ENCODE measurements at places on chromosomes 2 and 18.

- DNase-seq = no peak
These were observed 101.1 kb upstream of the RAB12 start for GRCh38 chr18:8507915-8508705.

- DNase-seq = no peak
These were observed 60.6 kb downstream of the DIPK1C start for GRCh38 chr18:74396171-74397169.

DNA sequence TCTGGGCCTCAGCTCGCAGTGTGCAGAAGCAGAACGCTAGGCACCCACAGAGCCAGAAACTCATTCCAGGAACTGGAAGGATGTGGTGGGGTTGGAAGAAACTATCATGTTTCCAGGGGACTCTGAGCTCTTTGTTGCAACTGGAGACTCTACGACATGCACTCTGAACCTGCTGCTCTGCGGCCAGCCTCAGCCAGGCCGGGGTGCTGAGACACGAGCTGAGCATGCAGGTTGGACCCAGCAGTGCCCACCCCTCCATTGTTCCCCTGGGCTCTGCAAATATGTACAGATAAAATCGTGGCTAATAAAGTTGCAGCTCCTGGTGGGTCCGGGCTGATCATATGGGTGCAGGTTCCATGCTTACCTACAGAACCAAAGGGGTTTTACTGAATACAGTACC, 37.6 kb upstream of the ARL4C start:
- DNase-seq = no peak

GRCh38 chr2:164910101-164910899, 45.0 kb downstream of the SLC38A11 start:
- DNase-seq = peak; percentile 81

DNA sequence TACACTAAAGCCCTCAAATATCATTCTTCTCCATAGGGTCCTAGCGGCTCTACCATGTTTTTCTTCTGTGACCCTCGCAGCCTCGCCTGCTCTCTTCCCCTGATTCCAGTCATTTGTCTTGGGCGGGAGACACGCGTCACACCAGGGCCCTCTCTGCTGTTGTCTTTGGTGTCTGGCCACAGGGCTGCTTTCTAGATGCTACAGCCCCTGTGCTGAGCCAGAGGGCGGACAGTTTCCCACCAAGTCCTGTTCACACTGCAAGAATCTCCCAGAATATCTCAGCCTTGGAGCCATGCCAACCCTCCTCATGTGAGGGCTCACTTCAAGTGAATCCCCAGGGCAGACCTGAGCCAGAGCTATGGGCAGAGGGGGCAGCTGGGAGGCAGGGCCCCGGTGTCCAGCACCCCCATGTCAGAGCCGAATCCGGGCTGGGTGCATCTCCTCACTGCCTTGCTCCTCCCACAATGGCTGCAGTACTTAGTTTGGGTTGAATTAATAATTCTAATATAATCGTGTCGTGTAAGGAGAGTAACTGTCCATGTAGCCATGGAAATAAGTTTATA, 42.1 kb downstream of the DIPK1C start:
- DNase-seq = no peak

- no peak for DNase-seq
These were observed 18.7 kb upstream of the LCLAT1 start for GRCh38 chr2:30428348-30428662.

DNA sequence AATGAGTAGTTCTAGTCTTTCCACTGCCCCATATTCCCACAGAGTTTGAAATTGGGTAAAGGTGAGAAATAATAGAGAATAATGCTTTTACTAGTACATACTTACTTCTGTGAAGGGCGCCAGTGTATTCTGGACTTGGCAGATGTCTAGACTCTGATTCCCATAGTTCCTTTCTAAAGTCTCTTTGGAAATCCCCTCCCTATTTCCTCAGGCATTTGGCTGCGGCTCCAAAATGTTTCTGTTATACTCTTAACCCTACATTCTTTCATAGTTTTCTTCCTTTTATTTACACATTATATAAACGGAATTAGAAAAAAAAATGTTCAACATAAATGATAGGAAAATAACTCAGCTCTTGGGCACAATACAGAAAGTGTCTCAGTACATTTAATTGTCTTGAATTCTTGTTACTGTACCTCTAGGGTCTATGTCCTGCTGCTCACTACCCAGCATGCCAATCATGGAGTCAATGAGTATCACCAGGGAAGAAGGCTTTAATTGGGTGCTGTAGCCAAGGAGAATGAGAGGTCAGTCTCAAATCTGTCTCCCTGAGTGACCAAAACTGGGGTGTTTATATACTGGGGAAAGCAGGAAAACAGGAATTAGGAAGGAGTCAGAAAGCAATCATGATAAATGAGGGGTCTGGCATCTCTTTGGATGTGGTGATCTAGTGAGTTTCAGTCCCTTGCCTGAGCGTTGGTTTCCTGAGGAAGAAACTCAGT, 147.8 kb upstream of the MMADHC start:
- DNase-seq = no peak

GRCh38 chr18:74453642-74454198, 3.4 kb downstream of the DIPK1C start:
- DNase-seq = no peak

DNA sequence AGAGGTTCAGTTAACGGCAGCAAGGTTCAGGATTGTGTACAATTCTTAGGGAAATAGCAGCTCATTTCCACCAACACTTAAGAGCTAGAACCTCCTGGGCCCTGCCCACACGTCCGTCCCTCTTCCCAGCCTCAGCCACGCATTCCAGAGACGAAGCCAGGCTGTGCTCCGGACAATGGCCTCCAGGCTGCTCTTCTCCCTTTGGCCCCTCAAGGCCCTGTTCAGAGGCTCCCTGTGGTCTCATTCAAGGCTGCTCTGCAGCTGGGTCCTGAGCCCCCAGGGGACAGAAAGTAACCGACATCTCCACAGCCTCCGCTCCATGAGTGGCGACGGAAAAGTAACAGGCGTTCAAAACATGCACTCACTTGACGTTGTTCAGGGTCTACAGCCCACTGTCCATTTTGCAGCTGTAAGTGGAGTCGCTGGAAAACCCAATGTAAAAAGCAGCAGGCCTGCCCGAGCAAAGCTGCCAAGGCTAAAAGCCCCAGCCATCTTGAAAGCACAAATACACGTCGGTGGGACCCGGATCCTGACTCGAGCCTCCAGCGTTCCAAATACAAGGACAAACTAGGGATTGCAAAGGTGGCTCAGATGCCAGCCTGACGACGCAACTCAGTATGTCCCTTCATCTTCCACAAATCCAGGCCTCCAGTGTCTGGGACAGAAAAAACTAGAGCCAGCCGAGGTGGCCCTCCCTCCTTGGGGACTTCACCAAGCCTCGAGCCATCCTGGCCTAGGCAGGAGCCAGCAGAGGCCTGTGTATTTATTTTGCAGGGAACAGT, 76.9 kb downstream of the NDUFA10 start:
- DNase-seq = no peak

DNA sequence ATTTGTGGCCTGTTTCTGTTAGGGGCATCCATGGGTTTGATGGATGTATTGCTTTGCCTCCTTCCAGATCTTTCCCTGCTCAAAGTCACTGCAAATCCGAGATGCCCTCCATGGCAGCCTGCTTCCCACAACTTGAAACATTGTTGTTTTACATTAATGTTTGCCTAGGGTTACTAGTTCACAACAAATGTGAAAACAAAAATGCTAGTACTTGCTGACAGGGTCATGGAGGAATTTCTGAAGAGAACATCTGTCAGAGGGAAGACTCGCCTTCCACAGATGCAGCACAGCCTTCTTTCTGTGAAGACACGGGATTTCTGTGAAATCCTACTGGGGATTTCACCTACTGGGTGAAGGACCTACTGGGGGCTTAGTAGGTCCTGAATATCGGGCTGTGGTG, 260.0 kb upstream of the FN1 start:
- DNase-seq = no peak

- no peak for DNase-seq
These were observed 70.0 kb downstream of the ACOXL start for GRCh38 chr2:110802208-110802932.

- DNase-seq = no peak
These were observed 40.4 kb downstream of the KIDINS220 start for GRCh38 chr2:8796878-8797550.

DNA sequence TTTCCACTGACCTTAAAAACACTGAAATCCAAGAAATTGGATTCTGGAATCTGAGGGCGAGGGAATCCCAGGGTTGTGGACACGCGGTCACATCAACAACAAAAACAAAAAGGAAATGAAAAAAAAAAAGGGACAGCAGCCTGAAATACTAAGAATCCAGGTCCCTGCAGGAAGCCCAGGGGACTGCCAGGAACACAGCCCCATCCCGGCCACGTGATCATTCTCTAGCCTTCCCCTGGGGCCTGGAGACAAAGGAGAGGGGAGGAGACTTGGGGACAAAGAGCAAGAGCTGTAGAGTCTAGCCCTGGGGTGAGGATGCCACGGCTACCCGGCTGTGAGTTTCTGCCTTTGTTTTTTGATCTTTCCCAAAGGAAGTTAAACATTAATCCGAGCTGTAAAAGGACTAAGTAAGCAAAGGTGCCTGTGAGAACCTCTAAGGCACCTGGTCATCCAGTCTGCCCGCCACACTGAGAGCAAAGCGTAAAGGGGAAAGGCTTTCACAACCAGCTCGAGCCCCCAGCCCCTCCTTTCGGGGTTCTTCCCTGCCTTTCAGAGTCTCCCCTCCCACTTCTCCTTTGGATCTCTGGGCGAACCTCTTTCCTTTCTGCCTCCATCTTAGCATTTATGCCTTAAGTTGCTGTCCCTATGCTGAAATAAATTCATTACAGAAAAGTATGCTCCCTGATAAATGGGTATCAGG, 57.9 kb upstream of the MSH2 start:
- DNase-seq = peak; percentile 97

DNA sequence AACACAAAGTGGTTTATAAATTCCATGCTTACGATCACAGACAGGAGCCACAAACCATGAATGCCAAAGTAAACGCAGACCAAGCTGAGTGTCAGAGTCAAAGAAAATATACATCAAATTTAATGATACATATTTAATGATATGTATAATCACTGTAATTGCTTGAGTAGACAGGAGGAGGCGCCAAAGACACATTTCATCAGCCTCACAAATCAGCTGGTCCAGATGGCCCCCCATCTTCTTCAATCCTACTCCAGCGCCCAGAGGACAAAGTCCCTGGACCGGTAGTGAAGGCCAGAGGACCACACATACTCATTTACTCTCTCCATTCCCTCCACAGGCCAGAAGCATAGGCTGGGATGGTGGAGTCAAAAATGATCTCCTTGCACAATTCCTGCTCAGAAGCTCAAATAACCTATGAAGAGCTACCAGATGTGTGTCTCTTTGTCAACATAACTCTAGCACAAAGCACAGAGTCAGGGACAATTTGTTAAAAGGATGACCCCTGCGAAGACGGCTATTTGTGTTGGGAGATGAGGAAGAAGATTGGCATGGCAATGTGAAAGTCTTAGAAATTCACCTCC, 149.3 kb upstream of the PGAP1 start:
- DNase-seq = no peak

- DNase-seq = no peak
These were observed 116.2 kb upstream of the ST6GAL2 start for GRCh38 chr2:107001964-107002696.

DNA sequence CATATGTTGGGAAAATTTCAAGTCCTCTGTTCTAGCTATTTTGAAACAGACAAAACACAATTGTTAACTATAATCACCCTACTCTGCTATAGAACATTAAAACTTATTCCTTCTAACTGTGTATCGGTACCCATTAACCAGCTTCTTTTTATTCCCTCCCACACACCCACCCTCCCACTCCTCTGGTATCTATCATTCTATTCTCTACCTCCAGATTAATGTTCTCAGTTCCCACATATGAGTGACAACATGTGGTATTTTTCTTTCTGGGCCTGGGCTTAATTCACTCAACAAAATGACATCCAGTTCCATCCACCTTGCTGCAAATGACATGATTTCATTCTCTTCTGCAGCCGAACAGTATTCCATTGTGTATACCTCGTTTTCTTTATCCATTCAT, 43.3 kb downstream of the EXOC6B start:
- DNase-seq = no peak

GRCh38 chr2:164530464-164530863, 90.8 kb downstream of the GRB14 start:
- DNase-seq = no peak

- peak; percentile 57 for DNase-seq
These were observed 182.7 kb downstream of the RPIA start for GRCh38 chr2:88874063-88874657.

DNA sequence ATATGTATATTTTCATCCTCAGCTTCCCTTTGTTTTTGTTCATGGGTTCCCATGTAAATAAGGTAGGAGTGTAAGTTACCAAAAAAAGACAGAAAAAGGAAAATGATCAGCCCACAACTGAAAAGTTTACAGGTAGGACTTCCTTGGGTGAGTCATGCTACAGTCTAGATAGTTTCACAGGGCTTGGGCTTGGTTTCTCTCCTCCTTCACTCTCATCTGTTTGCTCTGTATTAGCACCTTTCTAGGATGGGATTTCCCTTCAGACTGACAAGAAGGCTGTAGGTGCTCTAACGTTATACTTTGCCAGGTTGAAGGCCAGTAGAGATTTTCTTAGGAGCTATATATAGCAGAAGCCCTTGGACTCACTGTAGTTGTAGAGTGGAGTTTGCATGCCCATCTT, 57.9 kb downstream of the FAM171B start:
- no peak for DNase-seq

DNA sequence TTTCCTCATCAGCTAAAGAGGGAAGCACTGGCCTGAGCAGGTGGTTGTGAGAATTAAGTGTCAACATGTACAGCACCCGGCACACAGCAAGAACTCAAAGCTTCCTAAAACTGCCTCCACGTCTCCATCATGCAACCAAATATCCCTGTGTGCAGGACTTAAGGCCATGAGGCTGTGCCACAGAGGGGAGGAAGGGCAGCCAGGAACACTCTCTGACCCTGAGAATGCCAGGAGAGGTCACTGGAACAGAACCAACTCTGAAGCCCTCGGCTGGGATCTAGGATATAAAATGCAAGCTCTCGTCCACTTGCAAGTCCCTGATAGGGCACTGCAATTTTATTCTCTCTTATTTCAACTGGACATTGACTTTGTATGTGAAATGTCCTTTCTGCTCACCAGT, 12.2 kb upstream of the NPAS2 start:
- no peak for DNase-seq

- DNase-seq = no peak
These were observed 30.1 kb downstream of the GAREM2 start for GRCh38 chr2:26202981-26203490.

DNA sequence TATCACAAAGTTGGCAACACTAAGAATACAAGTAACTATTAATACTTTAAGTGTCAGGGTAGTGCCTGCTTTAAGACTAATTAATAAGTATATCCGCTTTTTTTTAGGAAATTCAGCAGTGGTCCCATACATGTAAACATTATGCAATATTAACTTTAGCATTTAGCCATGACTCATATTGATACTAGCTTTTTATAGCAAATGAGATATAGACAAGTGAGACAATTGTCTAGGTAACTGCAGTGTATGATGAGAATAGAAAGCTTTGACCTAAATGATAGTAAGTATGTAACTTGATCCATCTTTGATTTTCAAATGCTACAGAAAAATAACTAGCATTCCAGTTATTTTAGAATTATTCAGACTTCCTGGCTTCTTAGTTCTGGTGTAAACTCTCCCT, 27.4 kb upstream of the VRK2 start:
- no peak for DNase-seq

GRCh38 chr2:216130346-216130971, 21.3 kb downstream of the XRCC5 start:
- DNase-seq = no peak

GRCh38 chr2:97908208-97908676, 87.5 kb downstream of the TMEM131 start:
- no peak for DNase-seq

- DNase-seq = no peak
These were observed 56.3 kb downstream of the SRBD1 start for GRCh38 chr2:45554742-45555140.

- no peak for DNase-seq
These were observed 23.0 kb downstream of the ARHGAP15 start for GRCh38 chr2:143152219-143152618.
